ENCODE measurements at places on chromosomes 6 and 20.

DNA sequence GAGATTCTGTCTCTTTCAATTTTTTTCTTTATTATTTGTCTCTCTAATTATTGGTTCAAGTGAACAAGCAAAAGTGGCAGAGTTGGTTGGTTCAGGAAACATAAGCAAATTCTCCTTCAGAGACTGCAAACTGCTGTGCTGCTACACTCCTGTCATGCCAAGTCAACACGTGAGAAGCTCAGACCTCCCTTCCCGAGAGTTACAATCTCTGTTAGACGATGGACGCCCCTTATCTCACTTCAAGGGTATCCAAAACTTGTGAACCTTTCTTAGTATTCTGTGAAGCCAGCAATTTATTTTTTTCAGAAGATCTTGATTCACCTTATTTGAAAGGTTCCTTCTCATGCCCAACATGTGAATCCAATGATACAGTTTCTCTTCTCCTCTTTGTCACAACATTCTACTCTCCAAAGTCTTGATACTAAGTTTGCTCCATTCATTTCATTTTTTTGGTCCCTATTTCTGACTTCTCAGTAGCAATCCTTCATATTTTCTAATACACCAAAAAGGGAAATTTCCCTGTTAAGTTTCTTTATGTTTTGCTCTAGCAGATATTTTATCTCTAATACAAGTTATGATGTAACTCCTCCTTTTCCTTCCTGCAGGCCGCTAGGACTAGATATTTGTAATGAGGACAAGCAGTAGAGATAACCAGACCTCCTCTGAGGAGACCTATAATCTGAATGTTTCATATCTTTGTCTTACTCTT is 448.8 kb upstream of the CITED2 start:
- DNase-seq: no peak

GRCh38 chr6:17352302-17352701 is 41.1 kb upstream of the CAP2 start:
- DNase-seq: no peak

GRCh38 chr20:34362502-34363061 is 491 bp upstream of the ITCH start:
- DNase-seq: no peak

- DNase-seq: no peak
These were observed 610.5 kb upstream of the MAN1A1 start for GRCh38 chr6:119960036-119960435.

- no peak for DNase-seq
These were observed 52.8 kb upstream of the MPC1 start for GRCh38 chr6:166435574-166435973.

GRCh38 chr20:3691897-3692296 is 10.1 kb upstream of the ADAM33 start:
- no peak for DNase-seq

- no peak for DNase-seq
These were observed 35.3 kb downstream of the ZMYND8 start for GRCh38 chr20:47320990-47321805.

GRCh38 chr6:77231438-77232305 is 231.6 kb downstream of the HTR1B start:
- DNase-seq: no peak

- DNase-seq: no peak
These were observed 183.0 kb upstream of the TAB2 start for GRCh38 chr6:149134511-149134933.

DNA sequence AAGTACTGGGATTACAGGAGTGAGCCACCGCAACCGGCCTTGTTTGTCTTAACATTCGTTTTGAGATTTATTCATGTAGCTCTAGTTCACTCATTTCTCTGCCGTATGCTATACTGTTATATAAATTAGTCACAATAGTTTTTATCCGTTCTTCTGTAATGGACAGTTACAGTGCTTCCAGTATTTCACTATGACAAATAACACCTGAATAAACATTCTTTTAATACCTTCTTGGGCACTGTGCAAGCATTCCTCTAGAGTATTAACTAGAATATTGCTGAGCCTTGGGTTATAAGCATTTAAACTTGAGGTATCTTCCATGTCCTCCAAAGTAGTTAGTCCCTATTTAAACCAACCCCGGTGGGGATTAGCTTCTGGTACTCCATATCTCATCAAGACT is 45.6 kb downstream of the STK38 start:
- no peak for DNase-seq

DNA sequence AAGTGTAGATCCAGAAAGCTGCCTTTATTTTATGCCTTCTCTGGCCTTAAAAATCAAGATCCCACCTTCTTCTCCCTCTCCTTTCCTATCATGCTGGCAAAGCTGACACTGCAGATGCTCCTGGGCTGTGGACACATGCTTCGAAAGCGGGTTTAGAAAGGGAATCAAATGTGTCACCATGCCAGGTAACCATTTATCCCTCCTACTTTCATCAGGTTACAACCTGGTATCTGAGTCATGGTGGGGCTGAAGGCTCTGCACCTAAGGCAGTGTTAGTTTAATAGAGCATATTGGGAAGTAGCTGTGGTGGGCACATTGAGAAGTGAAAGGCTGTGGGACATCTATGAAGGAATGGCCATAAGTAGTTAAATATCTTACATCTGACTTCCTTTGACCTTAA is 69.8 kb downstream of the GJA1 start:
- DNase-seq: no peak

DNA sequence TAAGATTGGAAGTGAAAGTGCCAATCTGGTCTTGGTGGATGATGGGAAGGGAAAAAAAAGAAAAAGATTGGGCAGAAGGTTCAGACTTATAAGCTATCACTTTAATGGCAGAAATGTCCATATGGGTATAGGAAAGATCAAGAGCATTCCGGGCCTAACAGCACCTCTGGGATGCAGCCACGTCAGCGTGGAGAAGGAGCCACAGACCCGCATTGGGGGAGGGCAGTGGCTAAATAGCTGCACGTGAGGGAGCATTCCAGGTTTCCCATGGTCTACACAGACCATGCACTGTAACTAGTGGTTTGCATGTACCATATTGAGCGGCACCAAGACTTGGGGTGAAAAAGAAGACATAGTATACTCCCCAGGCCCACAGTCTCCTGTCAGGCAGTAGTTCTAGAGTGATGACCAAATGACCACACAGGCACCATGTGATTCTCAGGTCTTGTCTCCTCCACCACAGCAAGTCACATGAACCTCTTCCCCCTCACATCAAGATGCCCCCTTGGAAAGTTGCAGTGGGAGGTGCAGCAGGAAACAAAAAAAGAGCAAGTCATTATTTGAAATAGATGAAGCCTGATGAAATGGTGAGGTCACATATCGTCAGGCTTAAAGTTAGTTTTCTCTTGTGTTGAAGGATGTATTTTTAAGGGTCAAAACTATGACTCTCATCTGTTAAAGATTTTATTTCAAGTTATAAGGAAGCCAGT is 94.4 kb upstream of the TNFAIP3 start:
- DNase-seq: no peak

DNA sequence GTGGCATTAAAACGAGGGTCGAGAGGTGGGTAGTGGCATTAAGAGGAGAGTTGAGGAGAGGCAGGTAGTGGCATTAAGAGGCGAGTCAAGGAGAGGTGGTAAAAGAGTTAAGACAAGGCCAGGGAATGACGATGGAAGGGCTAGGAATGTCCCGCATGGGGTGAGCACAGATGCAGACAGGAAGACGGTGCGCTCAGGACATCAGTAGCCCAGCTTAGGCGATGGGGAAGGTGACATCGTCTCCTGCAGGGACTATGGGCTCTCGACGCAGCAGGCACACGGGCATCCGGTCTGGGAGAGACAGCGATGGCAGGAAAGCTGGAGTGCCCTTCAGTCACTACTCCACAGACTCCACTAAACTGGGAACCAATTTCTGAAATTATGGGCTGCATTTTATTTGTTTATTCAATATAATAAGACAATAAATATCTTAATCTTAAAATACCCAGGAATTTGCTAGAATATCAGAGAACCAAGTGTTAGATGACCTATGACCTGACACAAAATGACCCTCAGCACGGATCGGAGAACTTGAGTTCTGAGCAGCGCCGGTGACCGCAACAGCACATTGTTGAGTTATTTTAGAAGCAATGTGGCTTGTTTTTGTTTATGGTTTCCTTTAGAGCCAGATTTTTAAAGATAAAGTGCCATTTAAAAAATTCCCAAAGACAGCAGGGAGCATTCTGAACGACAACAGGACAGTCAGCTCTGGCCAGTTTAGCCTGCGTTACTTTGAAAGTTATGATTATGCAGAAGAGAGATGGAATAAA is 177.7 kb downstream of the SMOC2 start:
- no peak for DNase-seq

DNA sequence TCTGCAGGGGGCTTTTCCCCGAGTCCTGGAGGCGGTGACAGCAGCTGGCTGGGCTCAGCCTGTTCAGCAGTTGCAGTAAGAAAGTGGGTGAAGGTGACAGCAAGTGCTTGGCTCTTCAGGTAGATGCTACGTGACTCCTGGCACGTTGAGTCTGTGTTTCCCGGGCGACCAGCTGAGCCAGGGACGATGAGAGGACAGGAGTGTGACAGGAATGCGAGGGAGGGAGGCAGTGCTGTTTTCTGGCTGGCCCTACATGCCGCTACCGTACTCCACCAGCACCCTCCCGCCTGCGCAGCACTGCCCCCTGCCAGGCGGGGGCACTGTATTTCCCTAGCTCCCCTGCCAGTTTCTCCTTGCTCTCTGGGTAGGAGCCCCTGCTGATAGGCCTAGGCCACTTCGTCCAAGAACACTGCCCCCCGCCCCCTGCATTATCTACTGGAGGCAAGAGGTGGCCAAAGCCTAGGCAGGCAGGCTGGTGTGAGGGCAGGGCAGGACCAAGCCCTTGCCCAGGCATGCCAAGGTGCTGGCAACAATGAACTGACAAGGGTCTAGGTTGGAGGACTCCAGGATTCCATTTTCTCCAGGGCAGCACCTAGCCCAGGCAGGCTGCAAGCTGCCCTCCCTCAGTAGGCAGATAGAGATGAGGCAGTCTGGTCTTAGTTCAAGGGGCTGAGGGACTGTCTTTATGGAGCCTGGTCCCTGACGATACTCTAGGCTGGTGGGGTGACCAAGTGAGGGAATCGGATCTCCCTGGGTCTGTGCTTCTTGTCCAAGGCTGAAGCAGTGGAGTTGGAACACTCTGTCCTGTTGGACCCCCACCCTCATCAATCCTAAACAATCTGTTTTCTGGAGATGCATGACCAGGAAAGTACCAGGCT is 19.2 kb downstream of the MRPS18A start:
- DNase-seq: no peak

GRCh38 chr20:52426856-52427255 is 235.3 kb upstream of the ZFP64 start:
- DNase-seq: no peak

GRCh38 chr20:1940581-1940980 is 45.4 kb downstream of the SIRPA start:
- DNase-seq: no peak

- DNase-seq: no peak
These were observed 98.8 kb upstream of the BEND6 start for GRCh38 chr6:56856036-56856580.

GRCh38 chr6:158039571-158040050 is 57.9 kb downstream of the SYNJ2 start:
- no peak for DNase-seq

- no peak for DNase-seq
These were observed 144.5 kb upstream of the FLRT3 start for GRCh38 chr20:14481863-14482262.

DNA sequence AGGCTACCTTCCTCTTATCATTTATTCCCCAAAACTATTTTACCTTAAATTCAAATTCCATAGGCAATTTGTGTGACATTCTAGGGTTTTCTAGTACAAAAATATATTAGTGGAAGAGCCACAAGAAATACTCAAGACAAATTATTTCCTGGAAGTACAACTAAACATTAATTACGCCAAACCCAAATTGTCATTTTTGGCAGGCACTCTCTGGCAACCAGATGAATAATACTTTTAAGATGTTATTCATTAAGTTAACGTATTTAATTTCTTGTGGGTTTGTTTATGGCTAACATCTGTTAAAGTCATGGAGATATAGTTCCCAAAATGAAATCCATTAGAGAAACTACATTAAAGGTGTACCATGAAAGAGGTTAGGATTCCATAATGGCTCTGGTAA is 40.5 kb downstream of the HMGN3 start:
- DNase-seq: no peak

DNA sequence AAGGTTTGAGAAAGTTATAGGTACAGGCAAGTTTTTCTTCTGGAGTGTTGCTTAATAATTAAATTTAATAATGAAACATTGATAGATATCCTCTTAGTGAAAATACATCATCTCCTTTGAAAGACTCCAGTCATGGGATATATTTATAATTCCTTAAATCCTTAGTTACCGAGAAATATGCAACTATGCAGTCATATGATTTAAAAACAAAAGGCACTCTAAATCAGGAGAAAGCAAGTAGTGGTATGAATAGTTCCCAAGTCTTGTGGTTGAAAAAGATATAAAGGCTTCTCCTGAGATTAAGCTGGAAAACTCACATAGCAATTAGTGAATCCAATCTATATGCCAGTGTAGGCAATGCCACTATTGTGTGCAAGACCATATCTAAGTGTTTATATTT is 475.4 kb downstream of the EYS start:
- DNase-seq: no peak

GRCh38 chr20:11304795-11305194 is 612.9 kb upstream of the BTBD3 start:
- no peak for DNase-seq

- no peak for DNase-seq
These were observed 5.2 kb downstream of the MAFB start for GRCh38 chr20:40683894-40684268.

DNA sequence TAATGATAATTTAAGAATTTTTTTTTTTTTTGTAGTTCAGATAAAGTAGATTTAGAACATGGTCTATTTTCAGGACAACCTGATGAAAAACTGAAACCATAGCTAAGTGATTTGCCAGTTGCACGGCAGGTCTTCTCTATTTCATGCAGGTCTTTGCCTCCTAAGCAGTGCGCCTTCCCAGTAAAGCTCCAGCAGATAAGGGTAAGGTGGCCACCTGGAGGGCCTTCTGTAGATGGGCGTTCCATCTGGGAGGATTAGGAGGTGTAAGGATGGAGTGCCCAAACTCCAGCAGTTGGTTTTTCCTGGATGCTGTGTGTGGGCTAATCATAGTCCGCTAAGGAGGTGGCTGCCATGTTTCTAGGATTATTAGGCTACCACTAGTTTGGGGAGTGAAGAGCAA is 107.1 kb downstream of the ARID1B start:
- no peak for DNase-seq

Data from effector CD4-positive, alpha-beta T cell (primary cell).